M059J (cell line): ENCODE measurements at places on chromosomes 11 and 22.
A peak's percentile ranks its signal among the peaks of the same experiment; 100 is the strongest.

GRCh38 chr11:133966921-133967598, 10.3 kb upstream of the IGSF9B start:
- no peak for DNase-seq

DNA sequence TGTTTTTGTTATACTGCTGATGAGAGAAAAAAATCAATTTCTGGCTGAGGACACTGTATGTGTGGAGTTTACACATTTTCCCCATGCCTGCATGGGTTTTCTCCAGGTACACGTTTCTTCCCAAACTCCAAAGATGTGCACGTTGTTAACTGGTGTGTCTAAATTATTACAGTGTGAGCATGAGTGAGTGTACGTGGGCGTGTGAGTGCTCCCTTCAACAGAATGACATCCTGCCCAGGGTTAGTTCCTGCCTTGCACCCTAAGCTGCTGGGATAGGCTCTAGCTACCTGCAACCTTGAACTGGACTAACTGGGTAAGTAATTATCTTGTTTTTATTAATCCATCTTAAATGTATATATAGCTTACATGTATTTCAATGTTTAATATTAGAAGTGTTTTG, 5.5 kb downstream of the NPAT start:
- no peak for DNase-seq

- DNase-seq, result no peak
These were observed 170.6 kb downstream of the DYNC2H1 start for GRCh38 chr11:103279821-103280220.

GRCh38 chr11:83827940-83828554, 541.9 kb upstream of the CCDC90B start:
- peak; percentile 36 for DNase-seq

GRCh38 chr22:23898006-23898974, 4.1 kb downstream of the MIF start:
- no peak for DNase-seq

DNA sequence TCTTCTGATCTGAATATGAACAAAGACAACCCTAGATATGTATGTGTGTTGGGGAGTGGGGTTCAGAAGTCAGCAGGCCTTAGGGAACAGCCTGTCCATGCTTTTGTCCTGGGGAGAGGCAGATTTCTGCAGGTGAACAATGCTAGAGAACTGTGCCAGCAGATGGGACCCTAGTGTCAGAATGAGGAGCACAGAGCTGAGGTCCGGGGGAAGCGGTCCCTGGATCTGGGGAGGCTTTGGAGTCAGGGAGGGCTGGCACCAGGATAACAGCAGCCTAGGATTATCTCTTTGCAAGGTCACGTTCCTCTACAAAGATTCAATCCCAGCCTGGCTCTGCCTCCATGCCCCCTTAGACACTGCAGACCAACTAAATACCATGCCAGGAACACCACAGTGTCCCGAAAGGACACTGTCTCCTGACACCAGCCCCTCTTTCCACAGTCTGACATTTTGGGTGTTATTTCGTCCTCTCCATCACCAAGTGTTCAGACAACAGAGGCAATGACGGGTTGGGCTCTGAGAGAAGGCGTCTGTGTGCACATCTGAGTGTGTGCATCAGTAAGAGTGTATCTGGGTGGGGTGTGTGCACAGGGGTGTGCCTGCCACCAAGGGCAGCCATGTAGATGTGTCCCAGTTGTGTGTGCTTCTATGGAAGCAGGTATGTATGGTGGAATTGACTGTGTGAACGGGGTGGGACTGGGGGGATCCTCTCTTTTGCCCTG, 43.5 kb downstream of the EIF3F start:
- DNase-seq, result no peak

DNA sequence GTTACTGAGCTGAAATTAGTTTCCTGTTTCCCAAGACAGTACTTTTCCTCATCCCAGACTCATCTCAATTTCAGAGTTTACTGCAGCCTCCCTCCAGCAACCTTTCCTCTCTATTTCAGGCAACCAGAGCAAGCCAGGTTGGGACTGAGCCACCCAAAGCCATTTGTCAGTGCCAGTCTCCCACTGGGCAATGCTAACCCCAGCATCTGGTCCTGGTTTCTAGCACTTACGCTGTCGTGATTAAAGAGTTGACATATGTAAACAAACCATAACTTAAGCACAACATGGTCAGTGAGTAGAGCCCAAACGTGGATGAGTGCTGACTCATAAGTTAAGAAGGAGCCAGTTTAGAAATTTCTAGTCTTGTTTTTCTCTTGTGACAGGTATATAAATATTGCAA, 119.6 kb upstream of the BLID start:
- peak; percentile 96 for DNase-seq
